ENCODE measurements at places on chromosomes 11 and 22.
A peak's percentile ranks its signal among the peaks of the same experiment; 100 is the strongest.

GRCh38 chr22:30219049-30219654 lies 27.4 kb downstream of the LIF start:
- no peak for DNase-seq

GRCh38 chr11:132312701-132313111 lies 942.3 kb downstream of the NTM start:
- DNase-seq, result no peak

- DNase-seq, result no peak
Observed at GRCh38 chr11:24295360-24295759, 201.5 kb upstream of the LUZP2 start.

DNA sequence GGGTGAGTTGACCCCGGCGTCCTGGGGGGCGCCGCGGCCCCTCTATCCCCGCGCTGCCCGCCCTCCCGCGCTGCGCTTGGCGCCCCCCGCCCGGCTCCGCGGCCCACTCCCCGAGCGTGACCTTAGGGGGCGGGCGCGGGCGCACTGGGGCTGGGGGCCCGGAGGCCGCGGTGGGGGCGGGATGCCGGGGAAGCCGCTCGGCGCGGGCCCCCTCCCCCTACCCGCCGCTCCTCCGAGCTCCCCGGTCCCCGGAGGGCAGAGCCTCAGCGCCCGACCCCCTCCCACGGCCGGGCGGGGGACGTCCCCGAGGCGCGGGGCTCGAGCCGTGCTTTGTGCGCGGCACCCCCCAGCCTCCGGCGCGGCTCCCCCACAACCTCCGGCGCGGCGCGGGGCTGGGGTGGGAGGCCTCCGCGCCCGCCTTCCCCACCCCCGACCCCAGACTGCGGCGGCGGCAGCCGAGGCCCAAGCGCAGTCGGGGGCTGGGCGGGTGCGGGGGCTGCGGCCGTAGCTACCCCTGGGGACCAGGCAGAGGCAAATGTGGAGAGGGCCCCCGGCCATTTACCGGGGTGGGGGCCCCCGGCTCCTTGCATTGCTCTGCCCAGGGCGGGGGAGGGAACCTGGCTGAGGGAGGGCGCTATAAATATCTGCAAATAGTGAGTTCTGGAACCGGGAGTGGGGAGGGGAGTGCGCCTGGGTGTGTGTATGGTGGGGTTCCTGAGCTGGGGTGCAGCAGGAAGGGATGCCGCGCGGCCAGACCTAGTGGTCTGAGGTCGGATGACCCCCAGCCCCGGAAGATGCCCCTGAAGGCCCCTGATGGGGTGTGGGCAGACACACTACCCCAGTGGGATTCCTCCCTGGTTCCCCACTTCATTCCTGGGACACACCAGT lies 988 bp downstream of the MGAT3 start:
- no peak for DNase-seq

GRCh38 chr11:8344346-8344745 lies 80.7 kb upstream of the LMO1 start:
- DNase-seq, result no peak

DNA sequence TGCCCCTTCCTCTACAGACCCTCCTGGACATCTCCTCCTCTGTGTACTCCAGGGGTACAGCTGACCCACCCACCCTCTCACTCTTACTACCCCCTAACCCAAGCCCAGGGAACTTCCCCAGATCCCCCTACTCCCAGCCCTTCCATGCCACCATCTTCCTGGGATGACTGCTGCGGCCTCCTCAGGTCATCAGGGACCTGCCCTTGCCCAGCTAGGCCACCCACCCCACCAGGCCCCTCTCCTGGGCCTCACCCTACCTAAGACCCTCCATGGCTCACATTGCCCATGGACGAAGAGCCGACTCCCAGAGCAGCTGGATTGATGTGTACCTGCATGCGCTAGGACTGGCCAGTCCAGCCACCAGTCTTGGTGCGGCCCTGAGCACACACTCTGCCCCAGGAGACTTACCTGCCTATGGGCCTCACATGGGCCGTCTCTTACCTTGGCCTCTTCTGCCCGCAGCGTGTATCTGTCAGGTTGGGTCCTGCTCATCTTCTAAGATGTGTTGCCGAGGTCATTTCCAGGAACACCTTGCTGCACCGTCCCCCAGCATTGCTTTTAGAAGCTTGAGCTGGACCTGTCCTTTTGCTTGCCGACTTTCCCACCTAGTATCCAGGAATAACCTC lies 2.0 kb upstream of the CLDN5 start:
- no peak for DNase-seq

GRCh38 chr22:40198733-40199132 lies 21.0 kb downstream of the TNRC6B start:
- no peak for DNase-seq

DNA sequence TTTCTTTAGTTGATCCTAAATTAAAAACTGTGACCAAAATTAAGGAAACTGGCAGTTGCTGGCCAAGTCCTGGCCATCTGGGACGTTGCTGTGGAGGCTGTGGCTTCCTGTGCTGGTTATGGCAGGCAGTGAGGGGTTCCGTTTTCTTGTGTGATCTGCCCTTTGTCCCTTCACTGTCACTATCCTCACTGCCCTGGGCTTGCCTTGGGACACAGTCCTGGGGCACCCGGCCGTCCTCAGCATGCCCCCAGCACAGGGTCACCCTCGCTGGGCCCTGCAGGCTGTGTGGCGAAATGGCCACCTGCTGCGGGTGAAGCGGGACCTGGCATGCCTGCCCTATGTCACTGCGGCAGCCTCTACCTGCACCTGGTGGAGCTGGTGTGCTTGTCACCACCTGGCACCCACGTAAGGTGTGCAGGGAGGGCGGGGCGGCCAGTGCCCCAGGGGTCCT lies 52.5 kb upstream of the SLC22A12 start:
- DNase-seq, result no peak

- DNase-seq, result no peak
Observed at GRCh38 chr11:88117281-88117858, 57.9 kb downstream of the RAB38 start.

GRCh38 chr11:131744847-131745246 lies 374.4 kb downstream of the NTM start:
- no peak for DNase-seq

DNA sequence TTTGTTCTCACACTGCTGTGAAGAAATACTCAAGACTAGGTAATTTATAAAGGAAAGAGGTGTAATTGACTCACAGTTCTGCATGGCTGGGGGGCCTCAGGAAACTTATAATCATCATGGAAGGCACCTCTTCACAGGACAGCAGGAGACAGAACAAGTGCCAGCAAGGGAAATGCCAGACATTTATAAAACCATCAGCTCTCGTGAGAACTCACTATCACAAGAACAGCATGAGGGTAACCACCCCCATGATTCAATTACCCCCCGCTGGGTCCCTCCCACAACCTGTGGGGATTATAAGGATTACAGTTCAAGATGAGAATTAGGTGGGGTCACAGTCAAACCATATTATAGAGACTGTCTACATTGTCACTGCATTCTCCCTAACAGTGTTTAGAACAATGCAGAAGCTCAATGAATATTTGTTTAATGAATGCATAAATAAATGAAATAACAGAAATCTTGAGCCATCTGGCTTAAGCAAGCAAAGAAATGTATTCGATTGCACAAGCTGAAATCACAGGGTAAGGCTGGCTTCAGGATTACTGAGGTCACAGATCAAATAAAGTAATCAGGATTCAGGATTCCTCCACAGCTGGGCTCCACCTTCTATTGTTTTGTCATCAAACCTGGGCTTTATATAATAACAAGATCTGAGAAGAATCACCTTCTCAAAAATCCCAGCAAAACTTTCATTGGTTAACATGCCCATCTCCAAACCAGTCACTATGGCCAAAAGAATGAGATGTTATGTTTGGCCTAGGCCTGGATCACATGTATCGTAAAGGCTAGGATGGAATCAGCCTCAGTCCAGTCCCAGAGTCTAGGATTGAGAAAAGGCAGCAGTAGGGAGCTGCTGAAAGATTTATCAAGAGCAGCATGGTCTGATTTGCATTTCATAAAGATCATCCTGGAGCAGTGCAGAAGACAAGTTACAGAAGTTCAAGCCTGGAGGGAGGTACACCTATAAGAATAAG lies 137.8 kb upstream of the UBASH3B start:
- no peak for DNase-seq

DNA sequence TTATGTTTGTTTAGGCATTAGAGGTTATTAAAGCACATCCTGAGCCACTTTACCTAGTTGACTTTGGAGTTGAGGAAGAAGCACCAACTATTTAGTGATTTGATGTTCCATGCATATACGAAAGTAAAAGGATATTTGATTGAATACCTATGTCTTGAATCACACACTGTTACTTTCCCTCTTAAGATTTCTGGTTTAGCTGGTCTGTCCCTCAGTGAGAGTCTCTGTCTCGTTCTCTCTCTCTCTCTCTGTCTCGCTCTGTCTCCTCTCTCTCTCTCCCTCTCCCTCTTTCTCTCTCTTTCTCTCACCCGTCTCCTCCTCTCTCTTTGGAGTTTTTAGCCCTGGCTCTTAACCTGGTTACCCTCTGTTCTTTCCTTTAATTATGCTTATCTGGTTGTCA lies 11.0 kb downstream of the CTNND1 start:
- DNase-seq, result peak; percentile 4

DNA sequence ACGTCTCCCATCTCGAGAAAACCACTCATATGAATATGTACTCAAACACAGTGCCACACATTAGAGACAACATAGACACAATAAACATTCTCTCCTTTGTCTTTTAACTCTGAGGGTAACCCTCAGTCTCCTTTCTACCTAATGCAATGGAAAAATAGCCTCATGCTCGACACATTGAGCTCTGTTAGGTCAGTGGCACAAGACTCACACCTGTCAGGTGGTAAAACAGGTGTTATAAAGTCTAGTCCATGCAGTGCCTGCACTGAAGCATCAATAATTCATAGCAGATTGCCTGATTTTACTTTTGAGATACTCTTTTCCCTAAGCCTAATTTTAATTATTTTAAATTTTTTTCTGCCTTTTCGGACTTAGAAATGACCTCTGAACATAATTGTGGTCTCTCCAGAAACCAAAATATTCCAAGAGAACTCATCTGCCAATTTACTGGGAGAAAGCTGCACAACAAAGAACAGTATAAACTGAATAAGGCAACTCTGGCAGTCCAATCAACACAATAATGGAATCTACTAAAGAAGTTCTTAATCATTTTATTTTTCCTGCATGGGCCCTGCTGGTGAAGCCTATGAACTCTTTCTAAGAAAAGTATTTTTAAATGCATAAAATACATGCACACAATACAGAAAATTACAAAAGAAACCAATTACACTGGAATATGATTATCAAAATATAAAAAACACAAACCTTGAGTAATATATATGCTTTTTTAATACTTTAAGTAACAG lies 9.9 kb downstream of the RDX start:
- no peak for DNase-seq

- DNase-seq, result no peak
Observed at GRCh38 chr11:63929616-63930015, 9.2 kb upstream of the NAA40 start.

DNA sequence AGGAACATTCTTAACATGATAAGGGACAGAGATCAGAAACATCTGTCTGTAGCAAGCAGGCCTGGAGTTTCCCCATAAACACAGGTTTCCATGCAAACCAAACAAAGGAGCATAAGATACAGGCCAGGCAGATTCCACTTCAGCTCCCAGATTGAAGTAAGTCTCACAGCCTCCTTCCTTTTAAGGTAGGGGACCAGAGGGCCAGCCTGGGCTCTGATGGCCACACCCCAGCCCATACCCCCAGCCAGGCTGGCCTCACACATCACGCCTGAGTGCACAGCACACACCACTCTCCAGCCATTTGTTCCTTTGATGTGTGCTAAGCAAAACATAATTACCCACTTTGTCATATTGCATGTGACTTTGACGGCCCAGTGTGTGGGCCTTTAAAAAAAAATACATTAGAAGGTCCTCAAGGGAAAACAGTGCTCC lies 518.7 kb downstream of the NTM start:
- DNase-seq, result peak; percentile 85

DNA sequence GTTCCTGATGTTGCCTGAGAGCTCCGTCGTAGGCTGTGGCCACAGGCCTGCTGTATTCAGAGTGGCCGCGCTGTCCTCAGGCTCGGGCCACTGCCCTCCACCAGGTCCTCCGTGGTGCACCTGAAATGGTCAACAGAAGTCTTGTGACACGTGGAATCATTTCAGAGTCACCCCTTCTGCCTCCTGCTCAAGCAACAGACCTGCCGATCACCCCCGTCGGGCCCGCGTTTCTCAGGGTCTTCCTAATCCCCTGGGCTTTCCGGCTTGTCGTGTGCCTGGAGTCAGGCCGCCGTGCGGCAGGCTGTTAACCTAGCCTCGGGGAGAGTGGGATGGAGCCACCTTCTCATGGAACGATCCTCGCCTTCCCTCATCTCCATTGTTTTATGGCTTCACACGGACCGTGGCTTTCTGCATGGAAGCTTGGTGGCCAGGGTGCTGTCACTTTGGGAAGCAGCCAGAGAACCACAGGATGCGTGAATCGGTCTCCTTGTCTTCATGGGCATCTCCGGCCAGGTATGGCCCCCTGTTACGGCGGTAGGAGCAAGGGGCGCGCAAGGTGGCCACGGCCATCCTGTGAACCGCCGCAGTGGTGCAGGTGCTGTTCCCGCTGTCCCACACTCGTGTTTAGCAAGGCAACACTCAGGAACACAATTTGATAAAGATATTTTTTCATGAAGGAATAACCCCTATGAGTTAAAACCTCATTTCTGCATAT lies 24.1 kb downstream of the NADSYN1 start:
- DNase-seq, result no peak

- DNase-seq, result no peak
Observed at GRCh38 chr22:44892243-44892642, 117.6 kb downstream of the PHF21B start.

GRCh38 chr22:35554297-35554845 lies 13.7 kb downstream of the RASD2 start:
- no peak for DNase-seq

GRCh38 chr11:66420671-66421476 lies at the start of gene NPAS4:
Gene NPAS4 (plus strand): TSS chr11:66421035. CDS start chr11:66421180, 145 bp downstream.
- DNase-seq, result no peak

DNA sequence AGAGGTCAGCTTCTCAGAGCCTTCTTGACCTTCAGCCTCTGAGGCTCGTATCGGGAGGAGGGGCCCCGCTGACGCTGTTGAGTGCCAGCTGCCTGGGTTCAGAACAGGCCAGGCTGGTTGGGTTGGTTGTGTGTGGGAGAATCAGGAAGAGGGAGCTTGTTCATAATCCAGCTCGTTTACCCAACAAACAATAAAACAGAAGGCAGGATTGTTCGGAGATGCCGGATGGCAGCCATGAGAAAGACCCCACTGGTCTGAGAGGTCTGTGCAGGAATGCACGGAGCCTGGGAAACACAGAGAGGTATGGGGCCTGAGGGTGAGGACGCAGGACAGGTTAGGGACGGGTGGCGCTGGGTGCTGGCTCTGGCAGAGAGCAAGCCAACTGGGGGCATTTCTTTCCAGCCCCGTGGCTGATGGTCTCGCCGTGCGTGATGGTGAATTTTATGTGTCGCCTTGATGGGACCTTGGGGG lies 31.6 kb upstream of the SHANK2 start:
- DNase-seq, result no peak

- no peak for DNase-seq
Observed at GRCh38 chr22:20192972-20193760, 42.3 kb upstream of the CCDC188 start.

GRCh38 chr11:69656536-69657455 lies 15.8 kb downstream of the CCND1 start:
- DNase-seq, result no peak

Measured in RCC 7860 (cell line).